Dermis microvascular lymphatic vessel endothelial cell (primary cell): ENCODE measurements at places on chromosomes 1 and 21. TPM values are rescaled to one million over a fixed set of nuclear protein-coding genes. Genes with fewer than 3 reads are reported as not detected.

TNFSF4 gene
- 2.0 and 3.6 TPM in 2 replicates for total RNA-seq

SERINC2 gene
- 5.9 and 15.0 TPM in 2 replicates for total RNA-seq

PTGFR gene
- total RNA-seq = 0.13 TPM in 2 replicates

FCGR2B gene
- total RNA-seq = not detected in 2 replicates

PDC gene
- not detected in 2 replicates for total RNA-seq

TDRKH gene
- 4.2 and 4.4 TPM in 2 replicates for total RNA-seq

SLC6A17 gene
- 2.4 and 2.7 TPM in 2 replicates for total RNA-seq

ERRFI1 gene
- 31.8 and 135 TPM in 2 replicates for total RNA-seq
